Left renal pelvis (tissue), 4 donors: ENCODE measurements at places on chromosomes 5 and 9.

GRCh38 chr9:25205285-25205684, 473.0 kb downstream of the TUSC1 start:
- no peak for DNase-seq

- no peak for DNase-seq
Measured at GRCh38 chr5:52582313-52582712, 205.4 kb upstream of the ITGA1 start.

DNA sequence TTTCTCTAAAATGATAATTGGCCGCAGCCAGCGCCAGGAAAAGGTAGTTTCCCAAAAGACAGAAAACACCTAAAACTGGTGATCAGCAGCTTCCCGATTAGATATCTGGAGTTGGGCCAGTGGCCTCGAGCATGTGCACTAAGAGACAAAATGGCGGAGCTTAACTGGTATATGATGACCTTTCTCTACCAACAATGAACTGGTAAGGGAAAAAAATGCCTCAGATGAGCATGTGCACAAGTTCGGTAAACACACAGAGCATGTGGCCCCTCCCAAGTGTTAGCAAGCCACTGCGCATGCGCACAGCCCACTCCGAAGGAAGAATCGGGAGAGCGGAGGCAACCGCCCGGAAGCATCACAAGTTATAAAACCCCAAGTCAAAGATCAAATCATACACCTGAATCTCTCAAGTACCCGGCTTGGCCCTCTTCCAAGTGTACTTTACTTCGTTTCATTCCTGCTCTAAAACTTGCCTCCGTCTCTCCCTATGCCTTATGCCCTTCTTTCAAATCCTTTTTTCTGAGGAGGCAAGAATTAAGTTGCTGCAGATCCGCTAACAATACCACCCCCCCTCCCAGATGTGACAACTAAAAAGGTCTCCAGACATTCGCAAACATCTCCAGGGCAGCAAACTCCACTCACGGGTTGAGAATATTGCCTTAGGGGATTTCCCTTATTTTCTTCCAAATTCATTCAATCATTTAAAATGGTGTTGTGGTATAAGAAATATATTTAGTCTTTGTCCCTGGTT, 15.0 kb upstream of the PTBP3 start:
- DNase-seq: no peak

DNA sequence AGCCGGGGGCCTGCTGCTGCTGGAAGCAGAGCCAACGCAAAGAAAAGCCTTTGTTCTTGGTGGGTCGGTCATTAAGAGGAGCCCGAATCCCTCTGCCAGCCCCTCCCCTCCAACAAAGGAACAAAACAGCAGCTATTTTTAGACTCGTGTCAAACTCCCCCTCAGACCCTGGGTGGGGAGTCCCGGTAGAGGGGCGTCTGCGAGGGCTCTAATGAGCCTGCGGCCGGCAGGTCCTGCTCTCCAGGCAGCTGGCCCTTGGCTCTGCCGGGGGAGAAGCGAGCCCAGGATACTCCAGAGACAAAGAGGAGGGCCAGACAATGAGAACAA, 114.0 kb downstream of the LHX2 start:
- no peak for DNase-seq

DNA sequence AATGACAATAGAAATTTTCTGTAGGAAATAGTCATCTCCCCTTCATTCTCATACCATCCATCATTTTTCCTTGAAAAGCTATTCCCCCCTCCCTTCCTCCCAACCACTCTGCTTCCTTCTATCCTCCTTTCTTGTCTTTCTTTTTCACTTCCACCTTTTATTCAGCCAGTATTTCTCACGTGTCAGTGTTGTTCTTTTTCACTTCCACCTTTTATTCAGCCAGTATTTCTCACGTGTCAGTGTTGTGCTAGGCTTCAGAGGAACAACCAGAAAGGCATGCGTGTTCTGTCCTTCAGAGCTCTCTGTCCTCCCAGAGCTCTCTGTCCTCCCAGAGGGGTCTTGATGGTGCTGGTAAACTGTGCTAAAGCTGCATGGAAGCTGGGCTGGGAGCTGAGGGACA, 419.6 kb downstream of the GADD45G start:
- no peak for DNase-seq

DNA sequence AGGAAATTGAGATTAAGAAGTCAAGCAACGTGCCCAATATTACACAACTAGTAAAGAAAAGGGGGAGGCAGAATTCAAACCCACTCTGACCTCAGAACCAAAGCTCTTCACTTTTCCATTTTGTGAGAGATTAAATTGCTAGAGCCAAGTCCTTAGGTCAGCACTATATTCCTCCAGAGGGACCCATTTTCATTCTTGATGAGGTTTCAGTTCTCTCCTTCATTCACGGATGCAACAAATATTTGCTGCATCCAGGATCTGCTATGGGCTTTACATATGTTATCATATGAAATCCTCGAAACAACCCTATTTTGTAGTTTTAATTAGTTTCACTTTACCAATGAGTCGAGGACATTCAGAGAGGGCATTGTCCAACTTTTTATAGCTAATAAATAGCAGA, 239.2 kb downstream of the EFNA5 start:
- DNase-seq: no peak

DNA sequence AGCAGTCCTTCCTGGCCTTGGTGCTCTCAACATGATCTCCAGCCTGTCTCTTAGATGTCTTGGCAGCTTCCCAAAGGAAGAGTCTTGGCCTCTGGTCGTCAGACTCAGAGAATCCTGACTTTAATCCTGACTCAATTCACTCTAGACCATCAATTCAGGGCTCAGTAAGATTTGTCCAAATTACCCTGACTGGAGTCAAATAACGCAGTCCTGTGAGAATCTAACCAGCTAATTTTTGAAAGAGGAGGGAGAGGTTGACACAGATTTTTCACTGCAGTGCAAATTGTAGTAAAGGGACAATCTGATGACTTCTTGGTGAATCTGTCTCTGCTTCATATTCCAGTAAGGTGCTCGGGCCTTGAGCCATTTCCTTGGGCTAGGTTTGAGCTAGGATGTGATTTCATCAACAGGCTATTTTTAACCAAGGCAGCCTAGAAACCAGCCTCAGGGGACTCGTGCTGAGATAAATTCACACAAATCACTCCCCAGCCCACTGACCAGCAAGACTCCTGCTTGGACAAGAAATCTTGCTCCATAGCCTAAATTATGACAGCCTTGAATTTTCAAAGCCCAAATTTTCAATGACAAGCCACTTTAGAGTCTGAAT, 257.4 kb downstream of the ENC1 start:
- DNase-seq: no peak

DNA sequence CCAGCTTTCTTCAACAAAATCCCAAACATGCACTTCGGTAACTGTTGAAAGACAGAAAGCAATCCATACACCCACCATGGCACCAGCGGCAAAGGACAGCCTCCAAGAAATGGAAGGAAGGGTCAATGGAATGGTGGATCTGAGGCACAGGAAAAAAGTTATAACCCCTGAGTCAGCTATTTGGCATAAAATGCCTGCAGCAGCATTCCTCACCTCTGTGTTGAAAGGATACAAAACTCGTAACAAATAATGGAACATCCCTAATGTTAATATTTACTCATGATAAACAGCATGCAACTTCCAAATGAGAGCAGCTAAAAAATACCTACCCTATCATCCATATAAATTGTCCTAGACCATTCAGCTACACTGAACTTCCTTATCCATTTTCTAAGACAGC, 9.4 kb downstream of the FBXW11 start:
- no peak for DNase-seq

- DNase-seq: no peak
Measured at GRCh38 chr9:124078641-124079040, 67.1 kb downstream of the LHX2 start.

DNA sequence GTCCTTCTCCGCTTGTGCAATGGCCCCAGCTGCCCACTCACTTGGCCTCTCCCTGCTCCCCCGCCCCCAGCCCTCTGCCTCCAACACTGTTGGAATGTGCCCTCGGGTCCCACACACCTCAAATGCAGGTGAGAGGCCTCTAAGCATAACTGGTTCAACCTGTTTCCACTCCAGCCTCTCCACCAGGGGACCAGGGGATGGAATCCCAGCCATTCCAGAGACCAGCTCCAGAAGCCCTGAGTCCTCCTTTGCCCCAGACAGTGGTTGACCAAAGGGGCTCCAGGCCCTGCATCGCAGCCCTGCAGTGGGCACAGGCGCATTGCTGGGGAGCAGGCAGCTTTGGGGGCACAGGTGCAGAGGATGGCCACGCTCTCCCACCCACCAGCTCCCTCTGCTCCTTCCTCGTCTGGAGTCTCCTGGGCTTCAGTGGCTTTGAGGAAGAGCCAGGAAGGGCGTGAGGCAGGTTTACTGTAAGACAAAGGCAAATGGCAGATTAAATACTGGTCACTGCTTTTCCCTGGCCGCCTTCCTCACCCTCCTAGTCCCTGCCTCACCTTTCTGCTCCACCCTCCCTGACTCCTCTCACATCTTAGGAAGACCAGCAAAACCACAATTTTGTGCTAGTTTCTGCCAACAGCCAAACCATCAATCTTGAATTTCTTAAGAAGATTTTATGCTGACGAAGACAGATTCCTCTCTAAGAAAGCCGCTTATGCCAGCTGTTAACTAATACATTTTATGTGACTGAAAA, 29.1 kb upstream of the IRX2 start:
- no peak for DNase-seq

GRCh38 chr5:179812997-179813607, 6.4 kb upstream of the MGAT4B start:
- DNase-seq: no peak

DNA sequence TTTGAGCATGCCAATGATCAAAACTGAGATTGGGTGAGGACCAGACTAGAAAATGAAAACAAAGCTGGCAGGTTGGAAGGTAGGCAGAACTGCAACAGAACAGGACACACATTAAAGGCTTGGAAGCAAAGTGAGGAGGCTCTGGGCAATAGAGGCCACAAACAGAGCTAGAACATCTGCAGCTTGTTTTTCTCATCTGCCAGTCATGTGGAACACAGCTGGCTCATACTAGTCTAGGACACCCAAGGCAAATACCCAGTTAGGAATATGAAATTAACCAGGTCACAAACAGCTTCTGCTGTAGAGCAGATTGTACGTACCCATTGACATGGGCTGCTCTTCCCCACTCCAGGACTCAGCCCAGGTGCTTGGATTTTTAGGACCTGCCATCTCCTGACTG, 61.7 kb downstream of the SPEF2 start:
- DNase-seq: no peak
